ENCODE measurements at places on chromosomes 12 and 14.

GRCh38 chr14:65731933-65732506, 319.5 kb downstream of the FUT8 start:
- no peak for DNase-seq

- no peak for DNase-seq
Observed at GRCh38 chr12:39595928-39596327, 23.7 kb downstream of the ABCD2 start.

DNA sequence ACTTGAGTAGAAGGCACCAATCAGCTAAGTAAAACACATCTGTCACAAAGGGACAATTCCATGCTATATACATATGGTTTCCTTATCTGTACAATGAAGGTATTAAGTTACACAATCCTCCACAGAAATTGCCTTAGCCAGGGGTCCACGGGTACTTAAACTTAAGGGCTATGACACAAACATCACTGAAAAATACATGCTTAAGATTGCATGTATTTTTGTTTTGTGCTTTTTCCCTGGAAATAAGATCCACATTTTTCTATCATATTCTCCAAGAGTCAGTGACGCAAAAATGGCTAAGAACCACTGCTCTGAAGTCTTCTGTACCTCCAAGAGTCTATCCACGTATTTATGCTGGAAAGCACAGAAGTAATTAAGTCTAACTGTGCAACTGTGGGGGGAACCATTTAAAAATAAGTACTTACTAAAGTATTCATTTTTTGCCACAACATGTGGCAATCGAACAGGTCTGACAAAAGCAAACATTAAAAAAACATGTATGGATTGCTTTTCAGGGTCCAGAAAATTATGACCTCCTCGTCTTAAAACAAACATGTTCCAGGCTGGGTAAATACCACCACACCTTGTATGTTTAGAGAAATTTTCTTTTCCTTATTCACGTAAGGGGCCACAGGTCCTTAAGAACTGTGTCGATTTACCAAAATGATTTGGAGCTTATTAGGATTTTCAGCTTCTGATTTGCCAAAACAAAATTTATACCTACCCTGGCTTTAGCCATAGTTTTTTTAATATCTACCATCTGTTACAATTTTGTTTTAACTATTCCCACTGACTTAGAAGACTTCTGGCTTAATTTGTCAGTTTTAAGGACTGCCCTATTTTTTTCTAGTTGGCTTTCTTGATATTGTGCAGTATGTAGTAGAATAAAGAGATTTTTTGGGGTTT, 2.8 kb downstream of the SLC38A2 start:
- no peak for DNase-seq

DNA sequence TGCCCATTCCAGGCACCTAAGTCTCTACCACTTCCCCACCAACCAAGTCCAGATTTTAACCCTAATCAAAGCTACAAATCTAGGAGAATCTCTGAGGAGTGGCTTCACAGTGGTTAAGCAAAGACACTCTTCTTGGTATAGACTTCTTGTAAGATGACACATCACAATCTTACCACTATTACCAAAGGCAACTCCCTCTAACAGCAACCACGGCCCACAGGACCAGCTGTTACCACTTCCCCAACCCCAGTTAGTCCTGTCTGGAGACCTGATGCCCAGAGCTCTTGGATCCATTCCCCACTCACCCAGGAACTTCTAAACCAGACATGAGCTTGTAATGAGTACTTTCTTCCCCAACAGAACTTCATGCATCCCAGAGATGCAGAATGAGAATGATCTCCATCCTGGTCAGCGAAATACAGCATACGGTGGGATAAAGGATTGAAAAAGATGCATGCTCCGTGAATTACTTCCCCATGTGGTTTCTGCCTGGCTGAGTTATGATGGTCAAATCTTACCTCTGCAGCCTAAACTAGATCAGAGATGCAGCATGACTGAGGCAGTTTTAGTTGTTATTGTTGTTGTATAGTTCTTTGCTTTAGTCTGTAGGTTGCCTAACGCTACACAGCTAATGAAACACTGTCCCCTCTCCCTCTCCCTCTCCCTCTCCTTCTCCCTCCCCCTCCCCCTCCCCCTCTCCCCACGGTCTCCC, 87.7 kb upstream of the FOXN3 start:
- no peak for DNase-seq

GRCh38 chr14:29168149-29168548, 401.6 kb downstream of the FOXG1 start:
- DNase-seq: no peak

DNA sequence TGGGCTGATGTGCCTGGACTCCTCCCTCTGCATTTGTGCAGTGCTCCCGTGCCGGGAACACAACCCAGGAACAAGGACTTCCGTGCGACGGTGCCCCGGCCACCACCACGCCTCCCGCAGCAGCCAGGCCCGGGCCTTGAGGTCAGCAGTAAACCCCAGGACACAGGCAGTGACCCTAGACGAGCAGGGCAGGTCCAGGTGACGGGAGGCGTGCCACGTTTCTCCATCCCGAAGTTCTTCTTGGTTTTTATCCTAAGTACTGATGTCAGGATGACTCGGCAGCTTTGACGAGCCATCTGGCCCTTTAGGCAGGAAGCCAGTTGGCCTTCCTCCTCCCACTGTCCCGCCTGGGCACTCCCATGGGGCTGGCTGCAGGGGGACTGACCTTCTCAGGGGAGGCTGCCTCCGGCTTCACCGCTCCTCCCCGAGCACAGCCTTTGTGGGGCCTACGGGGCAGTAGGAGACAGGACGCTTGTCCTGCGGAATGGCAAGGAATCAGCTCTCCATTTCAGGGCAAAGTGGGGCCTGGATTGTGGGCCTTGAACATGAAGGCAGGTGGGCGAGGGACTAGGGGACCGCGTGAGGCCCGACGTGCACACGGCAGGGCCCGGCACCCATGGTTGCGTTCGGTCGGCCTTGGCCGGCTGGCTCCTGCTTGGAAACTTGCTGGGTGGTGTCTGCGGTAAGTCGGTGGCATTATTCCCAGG, 94.1 kb downstream of the FBXL14 start:
- no peak for DNase-seq

DNA sequence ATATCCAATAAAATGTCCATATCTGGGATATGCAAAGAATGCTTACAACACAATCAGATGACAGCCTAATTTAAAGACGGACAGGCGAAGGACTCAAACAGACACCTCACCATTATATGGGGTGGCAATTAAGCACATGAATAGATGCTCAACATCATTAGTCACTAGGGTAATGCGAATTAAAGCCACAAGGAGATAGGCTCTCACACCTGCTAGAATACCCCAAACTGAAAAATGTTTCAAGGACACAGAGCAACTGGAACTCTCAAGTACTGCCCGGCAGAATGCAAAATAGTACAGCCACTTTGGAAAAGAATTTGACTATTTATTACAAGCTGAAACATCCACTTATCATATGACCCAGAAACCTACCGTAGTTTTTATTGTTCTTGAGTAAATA, 42.9 kb downstream of the FERMT2 start:
- no peak for DNase-seq

Measured in stimulated activated CD4-positive, alpha-beta T cell treated with anti-CD3 and anti-CD28 coated beads, TNF-alpha, amount 100 ng/mL, for 4 hours (primary cell).